ENCODE measurements at places on chromosomes 2 and 18. TPM values are rescaled to one million over a fixed set of nuclear protein-coding genes. Genes with fewer than 3 reads are reported as not detected.

Gene TPGS2
- 232 TPM for total RNA-seq

- no peak for DNase-seq
Observed at GRCh38 chr2:4246364-4247131, 543.2 kb downstream of the DCDC2C start.

- DNase-seq: no peak
Observed at GRCh38 chr2:85582492-85582891, 1.7 kb upstream of the VAMP5 start.

GRCh38 chr2:11621410-11621809 lies 48.6 kb downstream of the NTSR2 start:
- DNase-seq: no peak

Gene ZNF519
- 5.4 TPM for total RNA-seq

Gene TXNDC9
- 120 TPM for total RNA-seq

DNA sequence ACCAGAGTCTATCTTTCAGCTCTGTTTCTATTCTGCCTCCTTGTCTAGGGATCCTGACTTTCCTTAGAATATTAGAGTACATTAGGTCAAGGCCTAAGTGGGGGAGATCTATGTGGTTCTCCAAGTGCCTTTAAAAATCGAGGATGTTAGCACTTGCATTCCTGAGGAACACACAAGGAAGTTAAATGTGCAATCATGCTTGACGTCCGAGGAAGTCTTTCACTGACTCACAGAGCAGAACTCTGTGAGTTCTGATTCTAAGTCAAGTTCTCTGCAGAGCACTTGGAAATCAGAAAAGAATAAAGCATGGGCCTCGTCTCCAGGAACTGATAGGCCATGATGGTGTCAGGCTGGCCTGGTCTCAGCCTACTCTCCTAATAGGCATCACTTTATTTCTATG lies 17.2 kb downstream of the FHOD3 start:
- peak; percentile 22 for DNase-seq

Data from dermis blood vessel endothelial cell (primary cell).